DMS79 (cell line): ENCODE measurements at places on chromosomes 4 and X.

GRCh38 chr4:20368926-20369325, 117.2 kb downstream of the SLIT2 start:
- DNase-seq: no peak

GRCh38 chrX:19566359-19567222, 51.3 kb upstream of the MAP3K15 start:
- DNase-seq: peak; percentile 10

- no peak for DNase-seq
Measured at GRCh38 chrX:372856-373640, 13.7 kb downstream of the PPP2R3B start.

DNA sequence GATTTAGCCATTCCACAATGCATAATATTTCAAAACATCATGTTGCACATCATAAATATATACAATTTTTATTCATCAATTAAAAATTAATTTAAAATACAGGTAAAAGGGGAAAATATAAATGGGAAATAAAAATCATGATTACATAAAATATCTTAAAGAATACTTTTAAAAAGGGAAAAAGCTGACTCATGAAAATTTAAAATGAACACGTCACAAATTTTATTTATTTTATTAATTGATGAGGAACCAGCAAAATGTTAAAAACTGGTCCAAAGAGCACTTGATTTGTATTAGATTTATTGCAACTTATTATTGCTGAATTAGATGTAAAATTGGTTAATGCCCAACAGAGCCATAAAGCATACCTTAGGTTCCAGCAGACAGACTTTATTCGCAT, 78.5 kb upstream of the ANK2 start:
- DNase-seq: no peak

- no peak for DNase-seq
Measured at GRCh38 chrX:120857240-120857639, 18.4 kb downstream of the CT47B1 start.

- DNase-seq: no peak
Measured at GRCh38 chrX:31355206-31355955, 283.5 kb upstream of the FTHL17 start.

DNA sequence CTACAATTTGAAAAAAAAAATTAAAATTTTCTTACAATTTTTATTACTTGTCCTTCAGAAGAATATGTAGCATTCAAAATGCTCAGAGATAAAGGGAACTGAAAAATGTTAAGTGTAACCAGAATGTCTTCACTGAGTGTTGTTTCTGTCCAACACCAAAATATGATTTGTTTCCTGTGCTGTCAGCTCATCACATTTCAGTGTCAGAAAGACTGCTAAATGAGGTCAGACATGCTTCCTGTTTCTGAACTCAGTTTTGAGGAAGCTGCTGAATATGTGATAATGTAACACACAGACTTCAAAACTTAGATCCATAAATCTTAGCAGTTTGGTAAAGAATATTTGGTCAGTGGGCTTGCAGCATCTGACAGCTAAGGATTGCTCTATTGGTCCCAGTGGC, 1849.7 kb downstream of the PCDH7 start:
- no peak for DNase-seq

- DNase-seq: no peak
Measured at GRCh38 chr4:128295255-128295654, 7.6 kb upstream of the PGRMC2 start.

GRCh38 chr4:2419814-2420213, 1.1 kb downstream of the CFAP99 start:
- DNase-seq: no peak

DNA sequence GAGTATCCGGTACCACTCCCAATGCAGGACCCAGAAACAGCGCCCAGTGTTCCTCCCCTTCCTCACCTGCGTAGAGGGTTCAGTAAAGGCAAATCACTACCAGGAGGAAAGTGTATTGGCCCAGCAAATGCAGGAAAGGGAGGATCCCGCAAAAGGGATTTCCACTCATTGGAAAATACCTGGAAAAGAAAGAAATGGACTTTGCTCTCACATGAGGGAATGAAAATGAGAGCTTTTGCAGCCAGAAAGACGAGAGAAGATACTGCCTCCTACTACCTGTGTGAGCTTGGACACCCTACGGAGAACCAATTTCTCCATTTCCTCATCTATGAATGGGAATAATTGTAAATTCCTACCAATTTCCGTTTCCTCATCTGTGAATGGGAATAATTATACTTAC, 184.1 kb upstream of the PPARGC1A start:
- DNase-seq: no peak

DNA sequence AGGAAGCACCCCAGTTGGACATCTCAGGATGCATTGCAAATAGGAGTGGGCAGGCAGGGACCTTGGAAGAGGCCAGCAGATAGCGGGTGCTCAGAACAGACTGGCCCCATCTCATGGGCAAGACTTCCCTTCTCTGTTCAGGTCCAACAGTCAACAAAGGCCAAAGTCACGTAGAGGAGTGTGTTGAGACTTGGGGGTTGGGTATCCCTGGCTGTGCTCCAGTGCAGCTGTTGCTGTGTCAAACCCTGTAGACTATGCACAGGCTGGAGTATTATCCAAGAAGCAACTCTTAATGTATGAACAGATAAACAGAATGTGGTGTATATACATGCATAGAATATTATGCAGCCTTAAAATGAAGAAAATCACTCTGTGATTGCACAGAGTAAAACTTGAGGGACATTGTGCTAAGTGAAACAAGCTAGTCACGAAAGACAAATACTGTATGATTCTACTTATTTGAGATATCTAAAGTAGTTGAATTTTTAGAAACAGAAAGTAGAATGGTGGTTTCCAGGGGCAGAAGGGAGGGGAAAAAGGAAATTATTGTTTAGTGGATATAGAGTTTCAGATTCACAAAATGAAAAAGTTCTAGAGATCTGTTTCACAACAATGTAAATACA, 192.1 kb upstream of the LCORL start:
- DNase-seq: no peak

GRCh38 chr4:52617336-52618020, 41.6 kb downstream of the USP46 start:
- DNase-seq: no peak
